HL-60 (cell line): ENCODE measurements at places on chromosomes 12 and 14.

DNA sequence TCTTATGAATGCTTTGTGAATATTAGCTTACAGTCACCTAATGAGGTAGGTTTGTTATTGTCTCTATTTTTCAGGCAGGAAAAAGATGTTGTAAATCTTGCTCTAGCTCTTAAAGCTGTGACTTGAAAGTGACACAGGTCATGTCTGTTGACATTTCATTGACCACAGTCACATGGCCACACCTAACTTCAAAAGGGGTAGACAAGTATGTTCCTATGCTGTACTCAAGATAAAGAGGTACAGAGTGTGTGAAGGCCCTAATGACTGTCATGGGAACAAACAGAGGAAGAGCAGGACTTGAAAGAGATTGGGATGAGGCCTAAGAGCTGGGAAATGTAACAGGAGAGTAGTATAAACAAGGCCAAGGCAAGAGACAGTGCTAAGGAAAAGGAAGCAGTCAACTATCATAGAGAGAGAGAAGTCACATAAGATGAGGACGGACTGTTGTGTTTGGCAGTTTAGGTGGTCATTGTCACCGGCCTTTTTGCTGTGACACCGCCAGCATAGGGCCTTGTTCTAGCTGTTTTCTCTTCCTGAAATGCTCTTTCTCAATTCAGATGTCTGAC is 181.0 kb downstream of the CFAP54 start:
- DNase-seq = no peak

GRCh38 chr12:16148938-16149337 is 128.5 kb downstream of the SLC15A5 start:
- DNase-seq = peak; percentile 48

DNA sequence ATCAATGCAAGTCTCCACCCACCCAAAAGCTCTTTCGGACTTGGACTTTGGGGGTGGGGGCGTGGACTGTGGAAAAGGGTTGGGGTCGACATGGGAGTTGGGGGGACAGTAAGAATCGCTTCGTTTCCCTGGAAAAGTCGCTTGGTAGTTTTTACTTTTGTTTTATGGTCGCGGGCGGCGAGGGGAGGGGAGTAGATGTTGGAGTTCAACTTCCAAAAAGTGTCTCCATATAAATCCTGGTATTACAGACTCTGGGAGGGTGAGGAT is 568 bp upstream of the BCL11B start:
- no peak for DNase-seq

DNA sequence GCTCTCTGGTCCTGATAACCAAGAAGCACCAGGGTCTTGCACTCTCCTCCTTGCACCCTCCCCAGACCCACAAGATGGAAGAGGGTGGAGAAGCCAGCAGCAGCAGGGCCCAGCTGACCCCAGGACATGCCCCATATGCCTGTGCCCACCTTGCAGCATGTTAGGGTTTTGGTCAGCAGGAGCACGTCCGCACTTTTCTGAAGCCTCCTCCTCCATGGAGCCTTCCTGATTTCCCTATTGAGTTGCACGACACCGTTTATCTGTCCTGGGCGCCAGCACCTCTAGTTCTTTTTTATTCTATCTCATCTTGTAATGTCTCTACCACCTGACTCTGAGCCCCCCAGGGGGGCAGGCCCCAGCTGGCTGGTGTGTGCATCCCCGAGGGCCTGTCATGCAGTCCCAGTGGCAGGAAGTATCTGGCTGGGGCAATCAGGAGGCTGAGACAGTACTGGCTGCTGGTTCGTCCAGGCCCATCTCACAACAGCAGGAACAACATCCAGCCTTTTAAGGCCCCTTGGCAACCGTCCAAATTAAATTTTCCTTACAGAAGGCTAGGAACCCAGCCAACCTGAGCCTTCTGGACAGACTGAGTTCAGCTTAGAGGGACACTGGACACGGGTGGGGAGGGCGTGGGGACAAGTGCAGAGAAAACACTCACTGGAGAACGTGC is 39.6 kb downstream of the CCDC85C start:
- no peak for DNase-seq

- no peak for DNase-seq
Observed at GRCh38 chr14:22623047-22623446, 21.1 kb downstream of the OR6J1 start.

GRCh38 chr12:98397323-98398105 is 117.9 kb upstream of the TMPO start:
- DNase-seq = peak; percentile 81

DNA sequence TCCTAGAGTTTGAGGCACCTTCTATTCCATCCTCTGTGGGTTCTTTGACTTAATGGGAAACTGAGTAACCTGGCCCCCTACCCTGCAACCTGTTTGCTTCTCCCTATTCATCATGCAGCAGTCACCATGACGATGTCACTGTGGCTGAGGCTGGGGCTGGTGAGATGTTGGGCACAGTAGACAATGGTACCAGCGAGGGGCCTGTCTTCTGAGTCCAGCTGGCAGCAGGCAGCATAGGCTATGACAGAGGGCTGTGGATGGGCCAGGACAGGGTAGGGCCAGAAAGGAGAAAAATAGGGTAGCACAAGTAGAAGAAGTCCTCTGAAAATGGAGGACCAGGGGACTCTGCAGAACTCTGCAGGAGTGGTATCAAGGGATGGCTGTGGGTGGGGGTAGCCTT is 2.0 kb downstream of the CIROP start:
- DNase-seq = no peak

DNA sequence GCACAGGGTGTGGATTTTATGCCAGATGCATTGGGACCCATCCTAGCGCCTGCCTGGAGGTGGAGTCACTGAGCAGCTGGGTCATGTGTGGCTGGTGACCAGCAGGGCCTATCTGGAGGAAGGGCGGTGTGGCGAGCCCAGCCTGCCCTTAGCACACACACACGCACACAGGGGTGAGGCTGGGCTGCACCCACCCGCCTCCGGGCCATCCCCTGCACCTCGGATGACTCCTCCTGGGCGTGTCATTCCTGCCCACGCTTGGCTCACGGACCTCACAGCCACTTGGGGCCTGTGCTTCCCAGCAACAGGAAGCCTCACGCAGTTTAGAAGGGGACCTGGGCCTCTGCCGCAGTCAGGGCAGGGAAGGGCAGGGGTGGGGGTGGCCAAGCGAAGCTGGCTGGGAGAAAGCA is 36.2 kb upstream of the FZD10 start:
- no peak for DNase-seq

GRCh38 chr14:100850841-100851585 is 25.1 kb downstream of the MEG3 start:
- peak; percentile 48 for DNase-seq

DNA sequence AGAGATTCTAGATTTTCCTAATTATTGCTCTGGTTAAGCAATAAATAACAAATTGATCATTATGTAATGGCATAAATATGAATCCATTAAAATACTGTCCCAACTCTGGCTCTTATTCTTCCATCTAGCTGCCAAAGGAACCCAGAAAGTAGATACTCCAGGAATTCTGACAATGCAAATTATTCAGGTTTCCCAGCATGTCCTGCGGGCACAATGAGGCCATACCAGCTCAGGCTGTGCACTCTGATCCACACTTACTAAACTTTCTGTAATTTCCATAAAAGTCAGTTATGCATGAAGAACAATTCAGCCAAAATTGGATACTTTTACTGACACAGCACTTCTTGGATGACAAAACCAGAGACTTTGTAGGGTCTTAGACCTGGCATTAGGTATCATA is 576.3 kb downstream of the KCNH5 start:
- no peak for DNase-seq
